GM19239 (cell line): ENCODE measurements at places on chromosomes 1 and 21.

DNA sequence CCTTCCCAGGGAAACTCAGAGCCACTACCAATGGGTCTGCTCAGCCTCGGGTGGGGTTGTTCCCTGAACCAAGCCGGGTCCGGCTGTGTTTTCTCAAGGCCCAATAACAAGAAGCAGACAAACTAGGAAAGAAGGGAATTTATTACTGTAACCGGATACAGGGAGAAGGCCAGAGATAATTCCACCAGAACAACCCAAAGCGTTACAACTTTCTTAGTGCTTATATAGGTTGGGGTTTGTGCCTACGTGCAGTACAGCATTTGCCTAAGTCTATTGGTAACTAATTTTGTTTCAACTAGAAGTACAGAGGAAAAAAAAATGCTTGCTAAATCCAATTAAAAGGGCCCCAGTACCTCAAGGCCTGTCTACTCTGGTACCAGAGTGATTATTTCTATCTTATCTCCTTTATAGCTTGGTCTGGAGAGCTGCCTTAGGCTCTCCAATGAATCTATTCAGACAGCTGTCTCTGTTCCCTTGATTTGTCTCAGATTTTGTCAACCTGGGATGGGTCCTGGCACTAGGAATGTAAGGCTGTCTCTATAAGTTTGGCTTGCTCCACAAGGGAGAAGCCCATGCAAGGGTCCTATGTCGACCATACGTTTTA, 57.3 kb upstream of the CCDC190 start:
- DNase-seq, result no peak

DNA sequence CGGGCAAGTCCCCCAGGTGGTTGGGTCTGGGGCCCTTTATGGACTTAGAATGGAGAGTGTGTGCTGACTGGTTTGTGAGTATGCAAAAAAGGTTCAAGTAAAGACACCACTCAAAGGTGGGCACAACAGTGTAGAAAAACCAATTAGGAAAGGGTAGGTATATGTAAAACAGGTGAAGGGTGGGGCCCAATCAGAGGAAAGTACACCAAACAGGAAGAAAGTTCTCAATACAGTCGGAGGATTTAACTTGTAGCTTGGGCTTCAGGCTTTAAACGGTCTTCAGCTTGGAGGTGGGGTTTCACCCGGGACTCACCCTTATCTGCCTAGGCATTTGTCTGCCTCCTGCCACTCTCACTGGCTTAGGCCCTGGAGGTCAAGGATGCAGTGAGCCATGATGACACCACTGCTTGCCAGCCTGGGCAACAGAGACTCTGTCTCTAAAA, 6.8 kb upstream of the PUM1 start:
- no peak for DNase-seq

GRCh38 chr1:11736746-11737639, 1.1 kb downstream of the AGTRAP start:
- no peak for DNase-seq

GRCh38 chr21:45456584-45457160, 51.7 kb downstream of the COL18A1 start:
- DNase-seq, result no peak

DNA sequence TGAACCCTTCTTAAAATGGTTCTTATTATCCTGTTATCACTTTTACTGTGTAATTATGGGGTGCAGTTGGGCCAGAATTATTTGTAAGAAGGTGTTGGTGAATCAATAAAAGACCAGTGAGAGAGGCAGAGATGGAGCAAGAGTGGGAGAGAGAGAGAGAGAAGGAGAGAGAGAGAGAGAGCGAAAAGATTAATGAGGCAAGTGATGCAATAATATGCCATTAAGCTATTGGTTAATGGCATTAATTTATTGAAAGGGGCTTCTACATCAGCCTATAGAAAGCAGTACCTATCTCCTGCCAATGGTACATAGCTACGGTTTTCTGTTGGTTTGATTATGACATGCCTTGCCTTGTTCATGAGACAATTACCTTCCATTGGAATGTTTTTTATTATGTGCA, 388.7 kb downstream of the RPS6KC1 start:
- DNase-seq, result no peak

DNA sequence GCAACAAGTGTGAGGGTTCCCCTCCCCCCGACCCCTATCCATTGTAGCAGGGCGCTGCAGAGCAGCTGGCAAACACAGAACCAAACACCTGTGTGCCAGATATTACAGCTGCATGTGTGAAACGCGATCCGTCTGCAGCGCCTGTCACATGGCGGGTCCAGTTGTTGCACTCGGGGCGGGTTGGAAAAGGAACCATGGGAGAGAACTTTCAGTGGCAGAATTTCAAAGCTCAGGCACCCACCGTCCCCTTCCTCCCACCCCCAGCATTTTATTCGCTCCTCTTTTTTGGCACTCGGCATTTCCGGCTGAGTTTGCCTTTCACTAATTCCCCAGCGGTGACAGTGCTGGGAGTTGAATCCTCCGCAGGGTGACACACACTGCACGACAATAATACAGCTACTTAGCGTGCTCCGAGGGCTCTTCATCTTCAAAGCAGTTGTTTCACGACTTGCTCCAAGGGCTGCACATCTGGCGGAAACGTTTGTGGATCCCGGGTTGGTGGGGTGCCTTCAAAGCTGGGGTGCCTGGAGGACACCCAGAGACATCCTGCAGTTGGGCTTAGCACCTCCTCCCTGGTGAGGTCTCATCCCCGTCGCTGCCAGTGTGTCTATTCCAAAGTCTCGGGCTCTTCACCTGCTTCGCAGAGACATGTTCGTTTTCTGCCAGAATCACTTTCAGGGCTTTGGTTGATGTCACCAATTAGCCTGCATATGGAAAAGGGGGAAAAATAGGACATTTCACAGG, 180.7 kb downstream of the ZBTB18 start:
- DNase-seq, result no peak

DNA sequence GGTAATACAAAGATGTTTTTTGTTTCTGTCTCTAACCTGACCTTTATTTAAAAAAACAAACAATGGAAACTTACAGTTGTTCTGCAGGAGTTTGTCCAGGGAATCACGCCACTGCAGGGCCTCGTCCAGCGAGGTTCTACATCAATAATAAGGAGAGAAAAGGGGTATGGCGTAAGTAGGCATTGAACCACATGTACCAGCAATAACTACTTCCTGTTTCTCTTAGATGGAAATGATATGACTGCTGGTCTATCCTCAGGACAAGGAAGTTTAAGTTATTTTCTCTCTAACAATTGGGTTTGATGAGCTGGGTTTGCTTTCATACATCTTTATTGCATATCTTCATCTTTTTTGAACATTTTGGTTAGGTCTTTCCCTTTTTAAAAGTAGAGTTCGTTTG, 40.9 kb downstream of the RGS5 start:
- no peak for DNase-seq

DNA sequence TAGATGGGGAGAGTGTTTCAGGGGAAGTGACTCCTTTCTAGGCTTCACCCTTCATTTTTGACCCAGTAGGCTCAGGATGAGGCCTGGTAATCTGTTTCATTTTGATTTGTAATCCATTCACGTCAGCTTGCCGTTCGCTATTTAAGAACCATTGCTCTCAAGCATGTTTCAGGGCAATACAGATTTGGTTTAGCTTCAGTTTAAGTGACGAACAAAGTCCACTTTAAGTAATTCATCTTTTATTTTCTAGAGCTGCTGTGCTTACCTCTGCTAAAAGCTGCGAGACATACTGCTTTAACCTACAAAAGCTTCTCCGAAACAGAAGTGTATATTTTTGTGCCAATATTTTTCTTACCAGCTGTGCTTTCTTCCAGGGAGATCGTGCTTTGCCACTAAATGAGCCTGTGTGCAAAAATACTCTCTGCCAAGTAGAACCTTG, 8.9 kb upstream of the FMO3 start:
- DNase-seq, result no peak

- DNase-seq, result no peak
Observed at GRCh38 chr1:221740993-221741702, 741 bp downstream of the DUSP10 start.

- no peak for DNase-seq
Observed at GRCh38 chr1:228370439-228370940, 36.1 kb downstream of the TRIM11 start.

DNA sequence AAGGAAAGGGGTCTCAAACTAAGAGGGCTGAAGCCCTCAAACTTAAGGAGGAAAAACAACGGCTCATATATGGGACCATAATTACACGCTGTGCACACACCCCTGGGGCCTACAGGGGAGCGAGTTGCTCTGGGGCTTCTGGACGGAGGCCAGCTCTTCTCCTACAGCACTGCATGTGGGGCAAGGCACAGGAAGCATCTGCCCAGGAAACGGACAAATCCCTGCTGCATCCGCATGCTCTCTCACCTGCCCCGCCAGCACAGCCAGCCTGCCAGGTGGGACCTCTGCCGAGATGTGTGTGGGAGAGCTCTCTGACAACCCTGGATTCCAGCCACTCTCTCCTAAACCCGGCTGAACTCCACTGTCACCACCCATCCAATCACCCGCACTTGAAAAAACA, 54.1 kb downstream of the MRPL37 start:
- no peak for DNase-seq

DNA sequence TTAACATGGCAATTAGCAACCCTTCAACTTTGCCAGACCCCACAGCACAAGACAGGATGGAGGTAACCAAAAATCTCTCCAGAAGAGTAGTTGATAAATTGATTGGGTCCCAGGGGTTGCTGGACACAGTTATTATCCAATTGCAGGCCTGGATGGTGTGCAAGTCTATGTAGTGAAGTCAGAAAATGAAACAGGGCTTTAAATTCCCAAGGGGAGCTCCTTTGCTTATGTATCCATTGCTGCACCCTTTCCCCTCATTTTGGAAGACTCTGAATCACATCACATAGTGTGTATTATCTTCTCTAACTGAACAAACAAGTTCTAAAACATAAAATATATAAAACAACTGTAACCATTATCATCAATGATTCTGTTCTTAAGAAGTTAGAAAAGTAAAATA, 550.2 kb downstream of the LMO4 start:
- no peak for DNase-seq

GRCh38 chr21:42022906-42023305, 12.7 kb upstream of the ZBTB21 start:
- no peak for DNase-seq

DNA sequence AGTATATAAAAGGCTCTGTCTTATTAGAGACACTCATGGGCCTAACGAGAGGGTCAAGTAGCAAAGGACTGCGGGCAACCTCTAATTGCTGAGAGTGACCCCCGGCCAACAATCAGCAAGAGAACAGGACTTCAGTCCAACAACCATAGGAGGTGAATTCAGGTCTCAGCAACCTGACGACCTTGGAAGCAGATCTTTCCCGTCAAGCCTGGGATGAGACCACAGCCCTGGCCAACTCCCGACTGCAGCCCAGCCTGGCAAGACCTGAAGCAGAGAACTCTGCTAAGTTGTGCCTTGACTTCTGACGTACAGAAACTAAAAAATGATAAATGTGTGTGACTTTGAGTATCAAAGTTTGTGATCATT, 5.7 kb downstream of the ECHDC2 start:
- DNase-seq, result no peak

DNA sequence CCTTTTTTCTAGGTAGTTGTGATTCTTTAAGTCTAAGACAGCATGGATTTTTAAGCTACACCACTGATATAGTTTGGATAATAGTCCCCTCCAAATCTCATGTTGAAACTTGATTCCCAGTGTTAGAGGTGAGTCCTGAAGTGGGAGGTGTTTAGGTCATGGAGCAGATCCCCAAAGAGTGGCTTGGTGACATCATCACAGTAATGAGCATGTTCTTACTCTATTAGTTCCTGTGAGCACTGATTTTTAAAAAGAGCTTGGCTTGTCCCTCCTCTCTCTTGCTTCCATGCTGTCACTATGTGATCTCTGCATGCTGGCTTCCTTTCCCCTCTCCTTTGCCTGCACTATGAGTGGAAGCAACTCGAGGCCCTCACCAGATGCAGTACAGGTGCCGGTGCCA, 115.5 kb downstream of the LEPR start:
- DNase-seq, result no peak

GRCh38 chr1:173414136-173414535, 63.0 kb upstream of the PRDX6 start:
- no peak for DNase-seq

DNA sequence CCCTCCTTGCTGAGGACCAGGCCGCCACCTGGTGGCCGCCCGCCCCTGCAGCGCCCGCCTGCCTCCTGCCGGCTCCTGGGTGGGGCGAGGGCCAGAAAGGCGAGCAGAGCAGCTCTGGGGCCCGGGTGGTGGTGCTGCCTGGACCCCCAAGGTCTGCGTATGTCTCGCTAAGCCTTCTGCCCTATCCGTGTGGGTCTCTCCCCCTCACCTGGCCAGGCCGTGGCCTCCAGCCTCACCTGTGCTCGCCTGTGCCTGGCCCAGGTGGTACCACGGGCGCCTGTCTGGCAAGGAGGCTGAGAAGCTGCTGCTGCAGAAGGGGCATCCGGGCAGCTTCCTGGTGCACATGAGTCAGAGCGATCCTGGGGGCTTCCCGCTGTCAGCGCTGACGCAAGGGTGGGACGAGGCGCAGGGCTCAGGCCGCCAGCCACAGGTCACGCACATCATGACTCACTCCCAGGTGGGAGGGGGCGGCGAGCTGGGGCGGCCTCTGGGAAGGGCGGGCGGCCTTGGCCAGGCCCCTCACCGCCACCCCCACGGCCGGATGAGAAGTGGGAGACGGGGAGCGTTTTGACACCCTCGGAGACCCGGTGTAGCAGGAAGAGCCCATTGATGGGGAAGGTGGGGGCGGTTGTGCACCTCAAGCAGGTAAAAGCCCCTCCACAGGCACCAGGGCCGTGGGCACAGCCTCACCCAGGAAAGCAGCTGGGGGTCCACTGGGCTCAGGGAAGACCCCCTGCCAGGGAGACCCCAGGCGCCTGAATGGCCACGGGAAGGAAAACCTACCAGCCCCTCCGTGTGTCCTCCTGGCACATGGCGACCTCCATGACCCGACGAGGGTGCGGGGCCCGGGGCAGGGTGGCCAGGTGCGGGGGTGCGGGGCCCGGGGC, 9.9 kb downstream of the RNF223 start:
- peak; percentile 96 for DNase-seq

GRCh38 chr1:226215239-226215638, 8.2 kb upstream of the MIXL1 start:
- DNase-seq, result no peak
